ENCODE measurements at places on chromosomes 2 and 18.

DNA sequence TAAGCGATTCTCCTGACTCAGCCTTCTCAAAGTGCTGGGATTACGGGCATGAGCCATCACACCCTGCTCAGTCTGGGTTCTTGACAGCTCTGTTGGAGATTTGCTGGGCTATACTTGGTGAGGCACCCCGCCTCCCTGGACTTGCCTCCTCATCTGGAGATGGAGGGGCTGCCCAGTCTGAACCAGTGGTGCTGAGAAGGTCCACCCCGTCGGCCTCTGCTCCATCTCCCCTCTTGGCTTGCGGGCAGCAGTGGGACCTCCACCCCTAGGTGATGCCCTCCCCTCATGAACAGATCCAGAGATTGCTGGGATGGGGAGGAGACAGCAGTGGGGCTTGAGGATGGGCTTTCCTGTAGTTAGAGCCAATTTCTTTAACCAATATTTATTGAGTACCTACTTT is 120.9 kb downstream of the CLIP4 start:
- no peak for DNase-seq

- no peak for DNase-seq
Measured at GRCh38 chr2:111670776-111671175, 213.2 kb downstream of the ANAPC1 start.

DNA sequence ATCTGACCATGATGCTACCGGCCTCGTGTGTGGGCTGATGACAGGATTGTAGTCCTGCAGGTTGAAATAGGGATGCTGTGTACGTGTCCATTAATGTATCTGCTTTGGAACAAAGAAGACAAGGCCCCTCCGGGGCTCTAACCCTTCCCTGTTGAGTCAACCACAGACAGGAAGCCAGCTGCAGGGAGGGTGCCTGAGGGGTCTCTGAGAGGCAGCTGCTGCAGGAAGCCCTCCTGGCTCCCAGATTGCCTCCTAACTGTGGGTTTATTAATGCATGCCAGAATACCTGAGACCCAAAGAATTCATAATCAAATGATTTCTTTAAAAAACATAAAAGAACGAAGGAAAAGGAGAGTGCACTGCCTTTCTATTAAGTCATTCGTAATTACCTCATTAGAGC is 140.4 kb downstream of the CELF4 start:
- DNase-seq: no peak

GRCh38 chr2:5391362-5391761 is 300.8 kb upstream of the SOX11 start:
- DNase-seq: no peak

GRCh38 chr2:159130302-159130701 is 156.2 kb downstream of the WDSUB1 start:
- DNase-seq: no peak

- no peak for DNase-seq
Measured at GRCh38 chr2:85851253-85852151, 37.3 kb downstream of the ST3GAL5 start.

DNA sequence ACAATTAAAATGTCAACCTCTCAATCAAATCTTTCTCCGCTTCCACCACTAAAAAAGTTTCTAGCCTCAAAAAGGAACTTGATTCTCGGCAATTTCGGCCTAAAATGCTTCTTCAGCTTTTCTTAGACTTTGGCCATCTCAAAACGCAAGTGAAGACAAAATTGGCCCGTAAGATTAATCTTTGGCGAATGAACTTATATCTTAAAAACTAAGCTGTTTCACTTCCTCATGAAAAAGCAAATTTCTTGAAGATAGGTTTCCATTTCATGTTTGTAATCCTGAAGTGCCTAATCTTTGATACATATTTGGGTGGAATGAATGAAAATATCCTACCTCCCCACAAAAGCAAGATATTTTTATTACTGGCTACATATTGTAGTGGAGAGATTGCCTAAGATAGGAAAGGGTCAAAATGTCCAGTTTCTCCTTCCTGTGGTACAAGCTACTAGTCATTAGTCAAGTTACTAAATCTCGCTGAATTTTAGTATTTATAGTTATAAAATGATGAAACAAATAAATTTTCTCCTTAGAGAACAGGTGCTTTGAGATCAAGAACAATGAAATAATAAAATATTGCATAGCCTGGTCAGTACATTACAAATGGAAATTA is 85.4 kb upstream of the ZEB2 start:
- no peak for DNase-seq

GRCh38 chr2:207164006-207164831 is 1.5 kb downstream of the KLF7 start:
- peak; percentile 8 for DNase-seq

All from stimulated activated CD4-positive, alpha-beta T cell treated with anti-CD3 and anti-CD28 coated beads, TNF-alpha, amount 100 ng/mL, for 4 hours (primary cell).